ENCODE measurements at places on chromosomes 11 and 22. TPM values are rescaled to one million over a fixed set of nuclear protein-coding genes. Genes with fewer than 3 reads are reported as not detected.
A peak's percentile ranks its signal among the peaks of the same experiment; 100 is the strongest.

GRCh38 chr11:131025421-131026125 is 109.3 kb upstream of the SNX19 start:
- H3K4me3 ChIP-seq, result no peak overlapping the region
- H3K4me1 ChIP-seq, result no peaks in the 10 kb centered on the region
- no peaks in the 10 kb centered on the region for H3K36me3 ChIP-seq
- no peak overlapping the region for H3K27ac ChIP-seq

DNA sequence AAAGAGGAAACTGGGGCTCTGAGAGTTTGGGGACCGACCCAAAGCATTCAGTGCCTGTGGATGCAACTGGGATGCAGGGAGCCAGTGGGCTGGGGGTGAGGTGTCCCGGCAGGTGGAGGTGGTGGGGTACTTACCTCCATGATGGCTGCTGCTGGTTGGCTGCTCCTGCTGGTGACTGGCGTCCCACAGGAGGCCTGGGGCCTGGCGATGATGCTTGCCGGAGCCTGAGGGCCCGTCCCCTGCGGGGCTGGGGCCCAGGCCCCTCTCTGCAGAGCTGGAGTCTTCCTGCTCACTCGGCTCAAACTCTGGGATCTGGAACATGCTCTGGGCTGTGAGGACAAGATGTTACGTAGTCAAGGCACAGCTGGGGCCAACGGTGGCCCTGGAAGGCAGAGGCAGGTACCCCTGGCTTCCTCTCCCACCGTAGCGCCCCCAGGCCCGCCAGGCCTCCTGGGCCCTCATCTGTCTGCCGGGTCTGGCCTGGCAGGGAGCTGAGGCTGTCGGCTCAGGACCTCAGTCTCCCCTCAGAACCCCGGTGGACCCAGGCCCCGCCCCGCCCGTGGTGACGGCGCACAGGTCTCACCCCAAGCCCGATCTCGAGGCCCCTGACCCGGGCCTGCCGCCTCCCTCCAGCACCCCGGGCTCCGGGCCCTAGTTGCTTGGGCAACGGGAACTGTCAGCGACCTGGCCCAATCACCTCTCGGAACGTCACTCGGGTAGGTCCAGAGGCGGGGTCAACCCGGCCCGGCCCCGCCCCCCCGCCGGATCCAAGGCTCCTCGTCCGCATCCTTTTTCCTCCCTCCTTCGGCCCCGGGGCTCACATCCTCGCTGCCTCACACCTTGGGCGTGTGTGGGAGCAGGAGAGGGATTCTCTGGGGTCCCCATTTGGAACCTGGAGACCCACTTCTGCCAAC is at the start of gene BAD:
BAD (minus strand) TSS at position 618 of the 914 bp plus-strand sequence; CDS start at position 321, 297 bp downstream.
- no peaks in the 10 kb centered on the region for H3K36me3 ChIP-seq
- no peaks in the 10 kb centered on the region for H3K27me3 ChIP-seq
- H3K27ac ChIP-seq, result peak within 1 kb of the TSS; percentile 83
- H3K4me3 ChIP-seq, result peak within 1 kb of the TSS; percentile 77
- peak; percentile 82 for DNase-seq

- H3K27me3 ChIP-seq, result no peaks in the 10 kb centered on the region
- H3K27ac ChIP-seq, result no peak overlapping the region
- H3K36me3 ChIP-seq, result no peaks in the 10 kb centered on the region
- DNase-seq, result no peak
Measured at GRCh38 chr11:13761716-13762115, 93.2 kb downstream of the FAR1 start.

DNA sequence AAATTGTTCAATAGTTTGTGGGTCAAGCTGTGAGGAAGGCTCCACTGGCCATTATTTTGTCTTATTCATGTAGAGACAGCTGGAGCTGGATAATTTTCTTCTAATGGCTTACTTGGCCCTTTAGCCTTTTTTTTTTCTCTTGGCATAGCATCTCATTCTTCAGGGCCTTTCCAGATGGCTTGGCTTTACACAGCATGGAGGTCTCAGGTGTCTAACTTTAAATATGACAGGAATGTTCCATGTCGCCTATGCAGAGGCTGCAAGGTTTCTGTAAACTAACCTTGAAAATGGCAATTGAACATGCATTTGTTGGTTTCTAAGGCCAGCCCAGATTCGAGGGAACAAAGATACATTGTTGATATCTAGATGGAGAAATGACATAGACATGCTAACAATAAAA is 247.9 kb upstream of the CNTN5 start:
- H3K36me3 ChIP-seq, result no peaks in the 10 kb centered on the region
- no peak for DNase-seq
- no peak overlapping the region for H3K4me3 ChIP-seq
- no peak overlapping the region for H3K27ac ChIP-seq
- H3K27me3 ChIP-seq, result no peaks in the 10 kb centered on the region
- H3K4me1 ChIP-seq, result no peaks in the 10 kb centered on the region

The BTG4 gene
- total RNA-seq, result not detected

- H3K4me3 ChIP-seq, result no peak overlapping the region
- no peaks in the 10 kb centered on the region for H3K4me1 ChIP-seq
- H3K27ac ChIP-seq, result no peak overlapping the region
- H3K36me3 ChIP-seq, result no peaks in the 10 kb centered on the region
- H3K27me3 ChIP-seq, result no peaks in the 10 kb centered on the region
Measured at GRCh38 chr11:24286238-24286637, 210.6 kb upstream of the LUZP2 start.
